ENCODE measurements at places on chromosomes 3 and 15. TPM values are rescaled to one million over a fixed set of nuclear protein-coding genes. Genes with fewer than 3 reads are reported as not detected.
A peak's percentile ranks its signal among the peaks of the same experiment; 100 is the strongest.

GRCh38 chr3:69212411-69213160, 90.2 kb upstream of the LMOD3 start:
- no peaks in the 10 kb centered on the region for H3K4me1 ChIP-seq
- no peaks in the 10 kb centered on the region for H3K36me3 ChIP-seq
- no peak for DNase-seq
- H3K4me3 ChIP-seq: no peak overlapping the region
- H3K27ac ChIP-seq: no peak overlapping the region
- H3K27me3 ChIP-seq: no peaks in the 10 kb centered on the region

DNA sequence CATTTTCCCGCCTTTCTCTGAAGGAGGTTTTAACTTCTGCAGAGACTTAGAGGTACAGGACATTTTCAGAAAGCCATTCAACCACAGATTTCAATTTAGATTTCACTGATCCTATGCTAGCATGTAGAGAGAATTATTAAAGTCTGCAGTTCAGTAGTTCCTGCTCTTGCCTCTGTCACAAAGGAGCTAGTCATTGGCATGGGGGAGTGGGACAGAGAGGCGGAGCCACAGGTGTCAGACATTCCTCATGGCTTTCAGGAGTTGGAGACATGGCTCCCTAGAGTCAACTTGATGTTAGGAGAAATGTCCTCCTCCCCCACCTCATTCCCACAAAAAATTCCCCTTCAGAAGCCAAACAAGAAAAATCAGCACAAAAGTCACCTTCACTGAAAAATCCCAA, 66.0 kb upstream of the SIAH2 start:
- H3K4me3 ChIP-seq: no peak overlapping the region
- H3K4me1 ChIP-seq: no peaks in the 10 kb centered on the region
- no peaks in the 10 kb centered on the region for H3K27me3 ChIP-seq
- no peak for DNase-seq
- no peak overlapping the region for H3K27ac ChIP-seq

DNA sequence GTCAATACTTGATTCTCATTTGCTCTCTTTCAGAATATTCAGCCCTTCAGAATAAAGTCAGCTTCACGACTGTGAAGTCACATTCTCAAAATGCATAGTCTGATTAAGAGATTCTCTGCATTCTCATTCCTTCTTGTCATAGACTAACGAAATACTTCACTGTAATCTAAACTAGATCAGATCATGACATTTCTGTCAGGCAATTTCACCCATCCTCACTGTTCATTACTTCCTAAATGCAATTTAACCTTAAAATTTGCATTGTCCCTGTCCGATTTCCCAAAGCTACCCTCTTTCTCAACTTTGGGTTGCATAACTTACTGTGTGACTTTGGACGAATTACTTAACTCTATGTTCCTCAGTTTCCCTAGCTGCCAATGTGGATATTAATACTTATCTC, 6.2 kb downstream of the RPL22L1 start:
- DNase-seq: no peak
- H3K4me3 ChIP-seq: no peak overlapping the region
- no peaks in the 10 kb centered on the region for H3K36me3 ChIP-seq

DNA sequence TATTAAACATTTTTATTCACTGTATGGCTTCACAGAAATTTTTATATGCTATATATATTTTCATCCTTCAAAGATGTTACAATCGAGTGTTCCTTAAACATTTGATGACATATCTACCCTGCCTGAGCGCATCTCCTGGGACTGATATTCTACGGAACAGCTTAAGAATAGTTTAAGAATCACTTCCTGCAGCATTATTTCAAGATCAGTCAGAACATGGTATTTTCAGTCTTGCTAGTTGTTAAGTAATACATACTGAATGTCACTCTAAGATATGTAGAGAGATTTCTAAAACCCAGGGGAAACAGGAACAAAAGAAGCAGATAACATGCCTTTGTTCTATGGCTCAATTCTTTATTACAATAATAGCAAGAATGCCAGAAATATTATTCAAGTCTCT, 8.7 kb downstream of the COL8A1 start:
- DNase-seq: no peak
- no peak overlapping the region for H3K27ac ChIP-seq
- peaks cover 15% of the 10 kb centered on the region for H3K4me1 ChIP-seq

GRCh38 chr15:68151277-68151676, 53.9 kb downstream of the CALML4 start:
- no peaks in the 10 kb centered on the region for H3K4me1 ChIP-seq
- no peaks in the 10 kb centered on the region for H3K27me3 ChIP-seq
- H3K27ac ChIP-seq: no peak overlapping the region
- no peak overlapping the region for H3K4me3 ChIP-seq
- no peaks in the 10 kb centered on the region for H3K36me3 ChIP-seq
- DNase-seq: no peak

DNA sequence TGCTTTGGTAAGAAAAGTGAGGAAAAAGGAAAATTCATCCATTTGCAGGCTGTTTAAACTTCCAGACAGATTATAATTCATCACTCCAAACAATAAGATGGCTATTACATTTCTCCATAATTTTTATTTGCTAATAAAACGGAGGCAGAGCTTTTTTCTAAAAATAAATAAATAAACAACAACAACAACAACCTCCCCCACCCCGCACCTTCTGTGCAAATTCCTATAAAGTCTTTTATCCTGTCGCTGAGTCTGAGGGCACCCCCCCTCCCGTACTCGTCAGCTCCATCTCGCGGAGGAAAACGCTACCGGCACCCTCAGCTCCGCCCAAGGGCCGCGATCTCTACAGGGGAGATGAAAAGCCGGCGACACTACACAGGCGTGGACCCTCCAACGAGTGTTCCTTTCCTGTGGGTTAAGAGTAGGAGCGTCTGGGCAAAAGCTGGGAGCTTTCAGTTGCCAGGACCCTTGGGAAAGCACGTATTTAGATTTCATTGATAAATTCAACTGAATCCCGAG, 1.0 kb upstream of the ATP1B3 start:
- no peaks in the 10 kb centered on the region for H3K27me3 ChIP-seq
- peak overlapping the region; percentile 73 for H3K4me3 ChIP-seq
- H3K4me1 ChIP-seq: peaks cover 8% of the 10 kb centered on the region

DNA sequence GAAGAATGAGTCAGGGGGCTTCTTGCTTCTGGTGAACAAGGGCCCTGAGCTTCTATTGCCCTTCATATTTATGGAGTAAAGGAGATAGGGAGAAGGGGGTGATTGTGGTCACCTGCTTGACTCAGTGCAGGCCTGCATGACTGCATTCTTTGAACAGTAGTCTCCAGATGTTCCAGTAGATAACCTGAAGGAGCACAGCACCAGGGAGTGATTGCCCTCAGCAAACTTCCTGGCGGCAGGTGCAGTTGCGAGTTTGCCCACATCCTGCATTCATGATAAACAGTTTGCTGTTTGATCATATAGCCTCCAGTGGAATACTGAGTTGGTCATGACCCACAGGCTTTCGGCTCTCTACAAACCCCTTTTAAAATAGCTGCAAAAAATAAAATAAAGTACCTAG, 1632.7 kb downstream of the OTOL1 start:
- H3K4me3 ChIP-seq: no peak overlapping the region
- H3K36me3 ChIP-seq: no peaks in the 10 kb centered on the region
- no peaks in the 10 kb centered on the region for H3K27me3 ChIP-seq
- no peak for DNase-seq
- H3K27ac ChIP-seq: no peak overlapping the region

DNA sequence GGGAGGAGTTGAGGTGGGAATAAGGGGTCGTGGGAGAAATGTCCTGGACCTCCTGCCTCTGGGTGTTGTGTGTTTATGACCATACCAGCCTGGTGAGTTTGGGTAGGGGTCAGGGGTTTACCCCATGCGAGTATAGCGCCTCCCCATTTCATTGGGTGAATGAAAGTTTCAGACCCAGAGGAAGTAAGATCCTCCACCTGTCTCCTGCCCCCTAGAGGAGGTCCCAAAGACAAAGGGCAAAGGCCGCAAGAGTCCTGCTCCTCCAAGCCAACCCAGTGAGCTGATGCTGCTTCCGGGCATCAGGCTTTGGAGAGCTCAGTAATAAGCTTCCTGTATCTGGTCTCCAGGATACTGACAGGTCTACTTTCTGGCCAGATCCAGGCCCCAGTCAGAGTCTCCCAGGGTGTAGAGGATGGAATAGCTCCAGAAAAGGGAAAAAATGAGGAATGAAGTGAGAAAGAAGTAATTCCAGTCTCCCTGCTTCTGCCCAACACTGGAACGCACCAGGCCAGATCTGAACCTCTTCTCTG, 6.4 kb upstream of the TBC1D21 start:
- no peaks in the 10 kb centered on the region for H3K4me1 ChIP-seq
- H3K27ac ChIP-seq: no peak overlapping the region
- no peaks in the 10 kb centered on the region for H3K27me3 ChIP-seq
- no peak for DNase-seq
- H3K36me3 ChIP-seq: no peaks in the 10 kb centered on the region
- no peak overlapping the region for H3K4me3 ChIP-seq

DNA sequence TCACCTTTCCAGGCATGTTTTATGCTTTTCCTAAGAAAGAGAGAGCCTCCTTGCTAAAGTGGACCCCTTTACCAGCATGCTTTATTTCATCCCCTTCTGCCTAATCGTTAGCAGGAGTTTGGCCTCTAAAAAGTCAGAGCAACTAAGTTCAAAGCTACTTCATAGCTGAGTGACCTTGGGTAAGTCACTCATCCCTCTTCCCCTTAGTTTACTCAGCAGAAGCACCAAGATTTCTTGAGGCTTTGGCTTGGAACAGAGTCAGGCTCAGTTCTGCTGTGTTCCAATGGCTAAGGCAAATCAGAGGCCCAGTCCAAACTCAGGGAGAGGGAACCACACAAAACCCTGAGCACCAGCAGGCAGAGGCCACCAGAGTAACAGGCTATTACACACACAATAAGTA, 254.9 kb downstream of the TJP1 start:
- no peak overlapping the region for H3K27ac ChIP-seq
- H3K4me1 ChIP-seq: no peaks in the 10 kb centered on the region
- DNase-seq: no peak
- H3K4me3 ChIP-seq: no peak overlapping the region
- H3K27me3 ChIP-seq: no peaks in the 10 kb centered on the region
- no peaks in the 10 kb centered on the region for H3K36me3 ChIP-seq

- no peaks in the 10 kb centered on the region for H3K36me3 ChIP-seq
- DNase-seq: no peak
- peaks cover 1% of the 10 kb centered on the region for H3K4me1 ChIP-seq
- no peak overlapping the region for H3K4me3 ChIP-seq
- H3K27me3 ChIP-seq: no peaks in the 10 kb centered on the region
- no peak overlapping the region for H3K27ac ChIP-seq
These were observed 332.5 kb upstream of the TPRG1 start for GRCh38 chr3:188839187-188839695.

GRCh38 chr3:123201223-123201556, 553 bp upstream of the SEC22A start:
- H3K36me3 ChIP-seq: no peaks in the 10 kb centered on the region
- DNase-seq: peak; percentile 67
- H3K27me3 ChIP-seq: no peaks in the 10 kb centered on the region
- H3K27ac ChIP-seq: no peak overlapping the region
- H3K4me3 ChIP-seq: peak overlapping the region; percentile 46

Gene RYR3
- polyA plus RNA-seq: 12.0 TPM

Gene NEK11
- polyA plus RNA-seq: 3.0 TPM

Gene MYO5C
- 1.8 TPM for polyA plus RNA-seq

Gene MUSTN1
- 474 TPM for polyA plus RNA-seq

Gene BDH1
- 7.6 TPM for polyA plus RNA-seq

Gene GOLGA8S
- 0.25 TPM for polyA plus RNA-seq

Gene PTH1R
- 38.6 TPM for polyA plus RNA-seq

Gene ZMYND10
- 0.13 TPM for polyA plus RNA-seq

Gene NUP210
- 0.63 TPM for polyA plus RNA-seq

Gene SERPINI2
- 0.64 TPM for polyA plus RNA-seq
